Activated CD4-positive, CD25-positive, alpha-beta regulatory T cell treated with anti-CD3 and anti-CD28 coated beads, Interleukin-2, amount 50 U/mL, for 72 hours (primary cell): ENCODE measurements at places on chromosomes 1 and 21.

DNA sequence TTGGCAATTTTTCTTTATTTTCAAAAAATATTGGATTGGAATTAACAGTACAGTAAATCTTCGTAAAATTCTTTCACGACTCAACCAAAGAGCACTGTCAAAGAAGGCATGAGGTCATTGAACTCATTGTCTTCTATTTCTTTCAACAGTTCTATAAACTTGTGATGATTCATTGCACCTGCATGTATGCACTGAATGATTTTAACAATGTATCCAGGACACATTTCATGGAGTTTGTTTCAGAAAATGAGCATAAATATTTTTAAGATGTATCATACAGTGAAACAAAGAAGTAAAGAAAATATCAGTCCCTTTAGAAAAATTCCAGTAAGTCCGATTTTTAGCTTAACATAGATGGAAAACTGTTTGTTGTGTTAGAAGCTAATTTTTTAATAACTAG lies 33.6 kb upstream of the CD34 start:
- DNase-seq: no peak

DNA sequence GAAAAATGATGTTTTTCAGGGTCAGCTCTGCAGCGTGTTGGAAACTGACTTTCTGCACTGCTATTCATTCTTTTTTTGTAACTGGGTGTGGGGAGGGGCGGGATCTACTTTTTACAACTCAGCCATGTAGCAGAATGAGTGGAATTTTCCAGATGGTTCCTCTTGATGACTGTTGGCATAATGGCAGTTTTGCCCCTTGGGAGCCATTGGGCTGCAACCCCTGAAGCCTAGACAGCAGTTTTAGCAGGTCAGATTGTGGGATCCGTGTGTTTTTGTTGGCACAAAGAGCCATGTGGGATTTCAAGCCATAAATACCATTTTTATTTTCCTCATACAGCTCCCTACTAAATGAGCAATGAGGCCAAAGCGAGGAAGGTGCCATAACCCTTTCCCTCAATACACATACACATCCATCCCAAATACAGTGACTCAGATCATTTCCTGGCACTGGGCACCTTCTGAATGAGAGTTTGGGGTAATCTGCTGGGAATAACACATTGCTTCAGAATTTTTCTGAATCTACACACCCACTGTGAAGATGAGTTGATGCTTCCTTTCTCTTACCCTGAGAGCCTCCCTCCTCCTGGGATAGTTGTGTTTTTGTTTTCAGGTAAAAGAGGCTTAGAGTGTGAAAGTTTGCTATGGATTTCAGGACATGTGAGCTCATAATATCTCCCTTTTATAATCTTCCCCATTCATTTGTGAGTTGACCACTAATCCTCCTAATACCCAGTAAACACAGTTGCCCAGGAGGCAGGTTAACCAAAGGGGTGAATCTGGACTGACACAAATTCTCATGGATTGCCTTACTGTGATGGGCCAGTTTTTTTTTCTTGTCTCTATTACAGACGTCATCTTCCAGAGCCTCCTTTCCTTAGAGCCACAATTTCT lies 13.1 kb downstream of the S100A10 start:
- DNase-seq: no peak

GRCh38 chr1:204410688-204411450 lies 748 bp downstream of the PPP1R15B start:
- DNase-seq: no peak

GRCh38 chr1:227803933-227804332 lies 11.5 kb upstream of the PRSS38 start:
- no peak for DNase-seq

GRCh38 chr1:183838221-183838620 lies 33.3 kb downstream of the RGL1 start:
- no peak for DNase-seq

- no peak for DNase-seq
These were observed 69.0 kb downstream of the RRAGC start for GRCh38 chr1:38790422-38791163.

- no peak for DNase-seq
These were observed 5.2 kb upstream of the MARCKSL1 start for GRCh38 chr1:32341186-32341757.

GRCh38 chr1:220409771-220410595 lies 118.0 kb upstream of the MARK1 start:
- DNase-seq: no peak

DNA sequence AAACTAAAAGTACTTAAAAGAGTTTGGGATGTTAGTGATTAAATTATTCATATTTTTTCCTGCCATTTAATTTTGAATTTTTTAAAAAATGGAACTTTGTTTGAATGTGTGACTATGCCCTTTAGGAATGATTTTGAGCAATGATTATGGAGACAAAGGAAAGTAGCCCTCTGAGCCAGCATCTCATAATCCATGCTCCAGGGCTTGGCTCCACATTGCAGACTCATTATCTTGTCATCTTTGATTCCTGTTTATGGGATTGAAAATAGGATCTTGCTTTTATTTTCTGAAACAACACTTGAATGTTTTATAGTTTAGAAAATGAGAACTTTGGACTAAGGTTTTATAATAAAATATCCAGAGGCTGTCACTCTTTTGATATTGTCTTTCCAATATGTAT lies 14.5 kb downstream of the AXDND1 start:
- DNase-seq: no peak

GRCh38 chr1:199756066-199756465 lies 271.4 kb upstream of the NR5A2 start:
- DNase-seq: no peak

- DNase-seq: no peak
These were observed 743.1 kb upstream of the B3GALT2 start for GRCh38 chr1:193929374-193930033.

DNA sequence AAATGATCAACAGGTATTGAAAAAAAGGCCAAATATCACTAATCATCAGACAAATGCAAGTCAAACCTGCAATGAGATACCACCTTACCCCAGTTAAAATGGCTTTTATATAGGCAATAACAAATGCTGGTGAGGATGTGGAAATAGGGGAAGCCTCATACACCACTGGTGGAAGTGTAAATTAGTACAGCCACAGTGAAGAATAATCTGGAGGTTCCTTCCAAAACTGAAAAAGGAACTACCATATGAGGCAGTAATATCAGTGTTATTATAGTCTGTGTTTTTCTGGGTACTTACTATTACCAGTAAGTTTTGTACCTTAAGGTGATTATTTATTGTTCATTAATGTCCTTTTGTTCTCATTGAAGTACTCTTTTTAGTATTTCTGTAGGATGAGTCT lies 201.3 kb downstream of the MRPL39 start:
- DNase-seq: no peak

GRCh38 chr1:116560704-116561490 lies 9.9 kb downstream of the CD58 start:
- DNase-seq: no peak

- DNase-seq: no peak
These were observed 10.2 kb downstream of the MFN2 start for GRCh38 chr1:11990303-11991032.

DNA sequence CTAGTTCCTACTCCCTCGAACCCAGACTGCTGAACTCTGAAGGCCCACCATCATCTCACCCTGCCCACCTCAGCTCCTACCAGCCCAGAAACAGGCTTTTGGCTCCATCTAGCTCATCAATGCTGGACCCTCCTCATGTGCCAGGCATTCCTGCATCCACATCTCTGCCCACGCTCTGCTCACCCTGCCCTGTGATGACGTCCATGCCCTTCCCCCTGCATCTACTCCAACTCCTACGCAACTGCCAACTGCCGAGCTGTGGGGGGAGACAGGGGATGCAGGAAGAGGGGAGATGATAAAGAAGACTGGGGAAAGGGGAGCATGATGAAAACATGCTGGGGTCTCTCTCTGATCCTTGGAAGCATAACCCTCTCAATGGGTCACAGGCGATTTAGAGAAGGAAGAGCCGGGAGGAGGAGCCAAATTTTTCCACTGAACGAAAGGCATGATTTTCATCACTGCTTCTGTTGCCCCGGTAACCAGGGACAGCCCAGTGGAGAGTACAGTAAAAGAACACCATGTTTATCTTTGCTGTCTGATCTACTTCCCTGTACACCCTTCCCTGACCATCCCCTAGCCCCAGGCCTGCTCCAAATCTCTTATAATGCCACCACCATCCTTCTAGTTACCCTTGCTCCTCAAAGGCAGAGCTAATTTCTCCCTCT lies 44.3 kb downstream of the CD34 start:
- no peak for DNase-seq

GRCh38 chr1:1920608-1921458 lies 1.8 kb upstream of the TMEM52 start:
- DNase-seq: no peak

DNA sequence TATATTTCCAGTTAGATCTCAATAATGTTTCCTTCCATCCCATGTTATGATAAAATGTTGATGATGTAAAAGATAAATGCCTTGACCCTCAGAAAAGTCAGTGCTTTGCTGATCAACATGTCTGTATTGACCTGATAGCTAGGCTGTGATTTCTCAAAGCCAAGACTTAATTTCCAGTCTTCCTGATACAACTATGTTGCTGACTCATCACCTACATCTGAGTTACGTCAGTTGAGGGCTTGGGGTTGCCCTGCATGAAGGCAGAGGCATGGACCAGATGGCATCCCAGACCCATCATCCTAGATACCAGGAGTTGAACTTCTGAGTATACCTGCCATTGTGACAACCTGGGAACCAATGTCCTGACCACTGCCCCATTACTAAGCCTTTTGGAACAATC lies 4.8 kb downstream of the LCE1D start:
- no peak for DNase-seq

- DNase-seq: no peak
These were observed 14.6 kb downstream of the AJAP1 start for GRCh38 chr1:4668743-4669700.

GRCh38 chr1:221089803-221090202 lies 210.6 kb downstream of the HLX start:
- no peak for DNase-seq

- DNase-seq: no peak
These were observed 96.5 kb downstream of the TGFBR3 start for GRCh38 chr1:91789273-91789997.

DNA sequence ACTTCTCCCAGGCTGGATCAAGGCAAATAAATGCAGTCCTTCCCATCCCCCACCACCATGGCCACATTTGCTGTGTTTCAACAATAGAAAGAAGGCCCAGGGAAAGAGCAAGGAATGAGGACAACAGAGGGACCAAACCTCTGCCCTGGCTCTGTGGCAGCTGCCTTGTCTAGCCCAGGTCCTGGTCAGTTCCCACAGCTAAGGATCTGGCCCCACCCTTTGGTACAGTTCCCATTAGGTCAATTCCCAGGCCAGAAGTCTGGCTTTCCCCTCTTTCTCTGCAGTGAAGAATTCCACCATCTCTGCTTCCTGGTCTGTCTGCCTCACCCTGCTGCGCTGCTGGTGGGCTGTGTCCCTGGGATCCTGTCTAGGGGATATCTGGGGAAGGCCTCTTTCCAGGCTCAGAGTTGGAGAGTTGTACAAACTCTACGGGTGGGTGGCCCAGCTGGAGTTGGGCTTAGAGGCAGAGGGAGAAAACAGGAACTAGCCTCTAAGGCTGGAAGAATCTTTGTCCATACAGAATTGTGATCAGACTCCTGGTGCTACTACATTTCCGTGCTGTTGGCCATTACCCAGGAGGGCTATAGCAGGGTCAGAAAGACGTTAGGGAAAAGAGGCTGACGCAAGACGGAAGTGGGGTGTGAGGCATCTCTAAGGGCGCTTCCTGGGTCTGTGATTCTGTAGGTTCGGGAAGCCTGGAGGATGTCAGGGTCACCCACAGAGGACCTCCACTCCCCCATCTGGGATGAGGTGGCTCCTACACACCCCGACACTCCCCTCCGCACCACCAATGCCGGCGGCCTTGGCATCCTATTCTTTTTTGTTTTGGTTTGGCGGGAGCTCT lies 953 bp upstream of the NDUFS2 start:
- DNase-seq: no peak

GRCh38 chr1:100953960-100954730 lies 58.3 kb downstream of the SLC30A7 start:
- no peak for DNase-seq

DNA sequence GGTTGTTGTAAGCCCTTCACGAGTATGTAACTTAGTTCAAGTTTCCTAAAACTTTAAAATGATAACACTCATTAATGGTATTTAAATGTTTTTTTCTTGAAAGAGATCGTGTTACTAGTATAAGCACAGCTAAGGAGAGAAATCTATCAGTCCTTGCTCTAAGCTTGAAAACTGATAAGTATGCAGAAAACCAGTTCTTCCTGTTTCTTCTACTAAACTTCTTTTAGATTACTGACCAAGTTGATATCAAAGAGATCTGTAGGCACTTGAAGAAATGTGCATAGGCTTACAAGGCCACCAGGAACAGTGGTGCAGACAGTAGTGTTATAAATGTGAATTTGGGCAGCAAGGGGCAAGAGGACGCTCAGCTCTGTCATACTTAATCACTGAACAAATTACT lies 3.9 kb downstream of the EFCAB14 start:
- no peak for DNase-seq

DNA sequence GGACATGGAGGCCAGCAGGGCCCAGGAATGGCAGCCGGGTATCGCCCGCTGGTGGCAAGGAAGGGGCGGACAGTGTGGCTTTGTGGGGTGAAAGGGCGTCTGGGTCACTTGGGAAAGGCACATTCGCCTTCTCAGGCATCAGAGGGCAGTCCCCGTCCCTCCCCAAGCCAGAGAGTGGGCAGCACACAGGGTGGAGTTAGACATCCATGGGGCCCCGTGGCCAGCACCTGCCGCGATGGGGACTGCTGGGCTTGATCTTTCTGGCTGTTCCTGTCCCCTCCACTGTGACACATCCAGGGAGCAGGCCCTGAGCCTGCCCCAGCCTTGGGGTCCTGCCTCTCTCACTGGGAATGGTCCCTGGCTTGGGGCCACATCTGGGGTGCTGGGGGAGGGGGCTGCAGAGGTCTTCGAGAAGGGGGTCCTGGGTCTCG lies 4.0 kb upstream of the TRPM2 start:
- DNase-seq: no peak

DNA sequence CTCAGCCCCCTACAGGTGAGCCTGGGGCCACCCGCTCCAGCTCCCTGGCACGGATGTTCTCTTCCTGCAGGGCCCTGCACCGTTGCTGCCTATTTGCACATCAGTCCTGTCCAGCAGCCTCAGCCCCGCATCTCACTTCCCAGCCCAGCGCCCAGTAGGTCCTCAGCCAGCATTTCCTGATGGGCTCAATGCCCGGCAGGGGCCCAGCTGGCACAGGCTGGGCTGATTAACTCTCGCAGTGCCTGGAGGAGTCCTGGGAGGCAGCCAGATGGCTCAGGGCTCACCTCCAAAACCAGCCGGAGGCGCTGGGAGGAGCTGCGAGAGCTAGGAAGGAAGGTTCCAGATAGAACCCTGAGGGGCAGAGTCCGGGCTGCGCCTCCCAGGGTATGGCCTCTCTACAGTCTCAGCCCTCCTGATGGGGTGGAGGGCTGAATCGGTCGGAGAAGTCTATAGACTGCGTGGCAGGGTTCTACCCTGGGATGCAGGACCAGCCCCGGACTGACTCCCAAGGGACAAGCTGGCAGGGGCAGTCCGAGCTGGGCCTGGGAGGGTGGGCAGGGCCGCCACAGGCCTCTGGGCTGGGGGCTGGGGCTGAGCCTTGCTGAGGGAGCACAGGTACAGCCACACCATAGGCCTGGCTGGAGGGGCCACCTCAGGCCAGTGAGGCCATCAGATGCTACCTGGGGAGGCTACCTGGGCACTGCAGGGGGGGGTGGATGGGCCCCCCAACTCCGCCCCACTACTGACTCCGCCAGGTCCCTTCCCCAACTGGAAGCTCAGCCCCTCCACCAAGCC lies 19.2 kb upstream of the CLSTN1 start:
- DNase-seq: no peak
